ENCODE measurements at places on chromosomes 2 and 18. TPM values are rescaled to one million over a fixed set of nuclear protein-coding genes. Genes with fewer than 3 reads are reported as not detected.

GRCh38 chr2:241563031-241563507, 4.5 kb downstream of the BOK start:
- H3K4me3 ChIP-seq = no peak overlapping the region
- no peaks in the 10 kb centered on the region for H3K36me3 ChIP-seq
- no peaks in the 10 kb centered on the region for H3K27me3 ChIP-seq
- no peak overlapping the region for H3K27ac ChIP-seq

DNA sequence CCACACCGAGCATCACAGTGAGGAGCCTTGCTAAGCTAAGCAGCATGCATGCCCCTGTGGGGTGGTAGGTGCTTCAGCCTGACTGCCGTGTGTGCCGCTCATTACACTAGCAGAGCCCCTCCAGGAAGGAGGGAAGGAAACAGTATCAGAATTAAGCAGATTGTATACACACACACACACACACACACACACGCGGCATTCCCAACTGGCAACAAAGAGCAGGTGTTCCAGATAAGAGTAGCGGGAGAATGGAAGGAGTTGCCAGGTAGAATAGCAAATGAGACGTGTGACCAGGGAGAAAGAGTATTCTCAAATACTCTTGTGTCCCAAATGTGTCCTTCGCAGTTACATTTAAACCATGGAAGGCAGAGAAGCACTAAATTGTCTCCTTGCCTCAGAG, 47.6 kb upstream of the TTC39C start:
- H3K27me3 ChIP-seq = no peaks in the 10 kb centered on the region
- H3K4me1 ChIP-seq = no peaks in the 10 kb centered on the region
- no peak overlapping the region for H3K4me3 ChIP-seq
- no peak for DNase-seq

DNA sequence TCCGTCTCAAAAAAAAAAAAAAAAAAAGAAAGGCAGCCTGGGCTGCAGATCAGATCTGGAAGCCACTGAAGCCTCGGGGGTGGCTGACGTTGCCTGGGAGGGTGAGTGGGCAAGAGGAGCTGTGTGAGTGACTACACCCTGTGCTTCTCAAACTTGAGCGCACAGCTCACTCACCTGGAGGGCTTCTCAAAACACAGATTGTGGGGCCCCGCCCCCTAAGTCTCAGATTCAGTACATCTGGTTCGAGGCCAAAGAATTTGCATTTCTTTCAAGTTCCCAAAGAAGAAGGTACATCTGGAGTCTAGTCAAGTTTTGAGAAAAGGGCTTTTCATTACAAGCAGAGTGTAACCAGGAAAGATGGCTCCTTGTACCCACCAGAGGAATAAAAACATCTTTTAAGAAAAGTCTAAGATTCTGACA, 97.7 kb upstream of the CAB39 start:
- H3K36me3 ChIP-seq = no peaks in the 10 kb centered on the region
- no peak for DNase-seq
- H3K4me1 ChIP-seq = no peaks in the 10 kb centered on the region
- H3K27ac ChIP-seq = no peak overlapping the region

TBR1 gene
- not detected for total RNA-seq

GRCh38 chr18:32443706-32444215, 26.9 kb downstream of the GAREM1 start:
- no peak overlapping the region for H3K27ac ChIP-seq
- H3K4me3 ChIP-seq = no peak overlapping the region
- no peak for DNase-seq
- no peaks in the 10 kb centered on the region for H3K4me1 ChIP-seq

OTX1 gene
- total RNA-seq = not detected

ZNF514 gene
- 7.5 TPM for total RNA-seq

GRCh38 chr2:96783388-96783787, 22.7 kb downstream of the CNNM4 start:
- H3K4me1 ChIP-seq = no peaks in the 10 kb centered on the region
- no peak for DNase-seq
- H3K4me3 ChIP-seq = no peak overlapping the region
- no peaks in the 10 kb centered on the region for H3K36me3 ChIP-seq
- H3K27me3 ChIP-seq = no peaks in the 10 kb centered on the region

- H3K4me1 ChIP-seq = no peaks in the 10 kb centered on the region
- no peak overlapping the region for H3K27ac ChIP-seq
- H3K36me3 ChIP-seq = peaks cover 28% of the 10 kb centered on the region
- no peaks in the 10 kb centered on the region for H3K27me3 ChIP-seq
- H3K4me3 ChIP-seq = no peak overlapping the region
These were observed 43.9 kb downstream of the NCKAP1 start for GRCh38 chr2:182994228-182994912.

- no peaks in the 10 kb centered on the region for H3K27me3 ChIP-seq
- H3K36me3 ChIP-seq = no peaks in the 10 kb centered on the region
- no peak overlapping the region for H3K4me3 ChIP-seq
- H3K27ac ChIP-seq = no peak overlapping the region
These were observed 176.7 kb upstream of the ST6GAL2 start for GRCh38 chr2:107062599-107063220.

DNA sequence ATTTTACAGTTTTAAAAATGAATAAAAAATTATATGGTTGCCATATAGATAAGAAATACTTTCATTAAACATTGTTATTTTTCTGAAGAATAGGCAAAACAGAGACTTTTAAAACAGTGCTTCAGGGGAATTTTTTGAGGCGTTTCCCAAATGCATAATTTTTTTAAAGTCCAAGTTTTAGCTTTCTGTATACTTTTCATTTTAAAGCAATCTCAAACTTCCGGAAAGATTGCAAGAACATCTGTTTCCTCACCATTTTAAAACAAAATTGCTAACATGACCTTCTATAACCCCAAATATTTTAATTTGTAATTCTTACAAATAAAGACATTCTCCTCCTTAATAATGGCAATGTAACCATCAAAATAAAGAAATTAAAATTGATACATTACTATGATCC, 15.1 kb upstream of the MBD2 start:
- H3K27me3 ChIP-seq = no peaks in the 10 kb centered on the region
- no peaks in the 10 kb centered on the region for H3K36me3 ChIP-seq
- no peak overlapping the region for H3K4me3 ChIP-seq
- peaks cover 12% of the 10 kb centered on the region for H3K4me1 ChIP-seq

- H3K36me3 ChIP-seq = no peaks in the 10 kb centered on the region
- H3K27me3 ChIP-seq = peaks cover 5% of the 10 kb centered on the region
- DNase-seq = no peak
- H3K27ac ChIP-seq = no peak overlapping the region
- no peak overlapping the region for H3K4me3 ChIP-seq
- peaks cover 37% of the 10 kb centered on the region for H3K4me1 ChIP-seq
These were observed 4.5 kb upstream of the BCL2L11 start for GRCh38 chr2:111116011-111116746.
